ENCODE measurements at places on chromosomes 7 and 10. TPM values are rescaled to one million over a fixed set of nuclear protein-coding genes. Genes with fewer than 3 reads are reported as not detected.

The PRRT4 gene
- 3.3 TPM for total RNA-seq

The ABCA13 gene
- under 0.01 TPM for total RNA-seq

The NKX1-2 gene
- total RNA-seq, result under 0.01 TPM

The SLC29A4 gene
- total RNA-seq, result 14.7 TPM

The IDI2 gene
- total RNA-seq, result not detected

The GPR15LG gene
- total RNA-seq, result not detected

The BEND7 gene
- 9.8 TPM for total RNA-seq

The PDK4 gene
- total RNA-seq, result 2.9 TPM

The ANKMY2 gene
- total RNA-seq, result 96.6 TPM

DNA sequence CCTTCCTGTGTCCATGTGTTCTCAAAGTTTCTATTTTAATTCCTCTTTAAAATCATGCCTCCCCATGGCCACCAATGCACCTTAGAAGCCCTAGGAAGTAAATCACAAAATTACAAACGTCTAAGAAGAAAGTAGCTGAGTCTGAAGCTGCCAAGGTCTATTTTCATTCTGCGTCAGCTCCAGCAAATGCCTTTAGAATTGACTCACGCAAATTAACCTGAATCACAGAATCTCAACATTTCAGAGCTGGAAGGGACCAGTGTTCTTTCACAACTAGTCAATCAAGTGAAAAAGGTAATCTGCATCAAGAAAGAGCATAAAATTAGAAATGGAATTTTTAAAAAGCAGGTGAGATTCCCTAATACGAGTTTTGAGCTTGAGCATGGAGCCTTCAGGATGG is 1017.6 kb downstream of the SORCS3 start:
- no peak for DNase-seq

- DNase-seq, result no peak
These were observed 448.1 kb upstream of the PODXL start for GRCh38 chr7:132004529-132004928.

- no peak for DNase-seq
These were observed 39.7 kb downstream of the DNAJB12 start for GRCh38 chr10:72315054-72315453.

- no peak for DNase-seq
These were observed 341.5 kb upstream of the GALNT17 start for GRCh38 chr7:70790215-70791073.

DNA sequence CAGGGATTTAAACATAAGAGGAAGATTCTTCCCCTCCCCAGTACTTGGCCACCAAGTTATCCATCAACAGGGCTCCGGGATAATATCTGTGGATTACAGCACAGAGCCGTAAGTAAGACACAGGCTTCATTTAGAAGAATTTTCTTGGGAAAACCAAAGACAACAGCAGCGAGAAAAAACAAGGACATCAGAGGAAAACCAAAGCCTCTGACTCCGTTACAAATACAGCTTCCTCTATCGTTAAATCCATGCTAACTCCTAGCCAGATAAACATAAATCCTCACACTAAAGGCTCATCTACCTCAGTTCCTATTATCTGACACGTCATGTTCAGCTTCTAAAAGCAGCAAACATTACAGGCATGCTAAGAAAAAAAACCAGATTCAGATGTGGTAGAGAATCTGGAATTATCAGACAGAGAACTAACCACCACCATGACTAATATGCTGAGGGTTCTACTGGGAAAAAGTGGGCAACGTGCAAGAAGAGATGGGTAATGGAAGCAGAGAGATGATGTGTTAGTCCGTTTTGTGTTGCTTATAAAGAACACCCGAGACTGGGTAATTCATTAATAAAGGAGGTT is 48.4 kb downstream of the BRI3 start:
- no peak for DNase-seq

DNA sequence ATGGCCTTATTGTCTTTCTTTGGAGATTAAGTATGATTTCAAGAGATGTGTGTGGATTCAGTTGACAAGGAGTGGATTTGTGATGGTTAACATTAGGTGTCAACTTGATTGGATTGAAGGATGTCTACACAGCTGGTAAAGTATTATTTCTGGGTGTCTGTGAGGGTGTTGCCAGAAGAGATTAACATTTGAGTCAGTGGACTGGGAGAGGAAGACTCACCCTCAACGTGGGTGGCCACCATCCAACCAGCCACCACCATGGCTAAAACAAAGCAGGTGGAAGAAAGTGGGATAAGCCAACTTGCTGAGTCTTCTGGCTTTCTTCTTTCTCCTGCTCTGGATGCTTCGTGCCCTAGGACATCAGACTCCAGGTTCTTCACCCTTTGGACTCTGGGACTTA is 76.1 kb downstream of the GPR37 start:
- no peak for DNase-seq

DNA sequence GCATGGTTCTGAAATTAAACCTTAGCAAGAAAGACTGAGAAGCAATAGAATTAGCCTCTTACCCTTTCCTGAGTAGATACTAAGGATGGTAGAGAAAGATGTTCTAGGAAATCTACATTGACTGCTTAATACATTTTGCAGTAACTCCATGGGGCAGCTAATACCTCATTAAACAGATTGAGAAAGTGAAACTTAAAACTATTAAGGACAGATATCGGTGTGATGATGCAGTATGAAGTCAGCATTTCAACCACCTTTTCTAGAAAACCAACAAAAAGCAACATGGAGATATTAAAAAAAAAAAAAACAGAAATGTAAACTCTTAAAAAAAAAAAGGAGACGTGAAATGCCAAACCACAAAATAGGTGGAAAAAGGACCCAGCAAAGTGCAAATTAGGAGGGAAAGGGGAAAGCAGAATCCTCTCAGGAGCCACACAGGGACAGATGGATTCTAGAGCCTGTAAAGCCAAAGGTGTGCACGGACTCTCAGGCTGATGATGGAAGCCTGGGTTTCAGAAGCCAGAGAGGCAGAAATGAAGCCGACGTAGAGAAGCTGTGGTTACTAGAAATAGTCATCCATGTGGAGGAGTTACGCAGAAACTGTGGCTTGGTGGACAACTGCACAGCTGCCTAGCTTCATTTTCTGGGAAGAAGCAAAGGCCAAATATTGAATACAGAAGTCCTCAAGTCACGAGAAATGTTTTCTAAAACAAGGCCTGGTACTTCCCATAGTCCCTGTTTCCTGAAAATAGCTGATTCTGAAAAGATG is 38.1 kb upstream of the GPR141 start:
- DNase-seq, result no peak

- DNase-seq, result no peak
These were observed 161.3 kb downstream of the CUX1 start for GRCh38 chr7:101978683-101979082.

DNA sequence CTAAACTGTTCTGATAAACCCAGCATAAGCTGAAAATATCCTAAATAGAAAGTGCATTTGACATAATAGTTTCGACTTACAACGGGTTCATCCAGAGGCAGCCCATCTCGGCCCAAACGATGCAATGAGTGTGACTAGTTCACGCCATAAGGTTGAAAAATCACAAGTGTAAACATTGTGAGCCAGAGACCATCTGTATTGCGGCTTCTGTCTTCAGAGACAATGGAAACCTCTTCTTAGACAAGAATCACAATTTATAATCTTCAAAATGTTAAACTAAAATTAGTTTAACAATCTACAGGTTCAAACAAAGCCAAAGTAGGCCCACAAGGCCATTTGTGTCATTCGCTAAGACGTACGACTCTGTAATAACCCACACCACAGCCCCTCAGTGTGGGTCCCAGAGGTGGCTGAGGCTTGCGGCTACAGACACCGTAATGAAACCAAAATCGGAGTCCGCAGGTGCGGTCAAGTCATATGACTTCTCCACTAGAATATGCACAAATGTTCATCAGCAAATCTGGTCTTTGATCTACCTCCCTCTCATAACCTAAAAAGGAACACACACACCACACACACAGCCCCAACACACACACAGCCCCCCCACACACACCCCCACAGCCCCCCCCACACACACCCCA is 81.8 kb downstream of the DIP2C start:
- no peak for DNase-seq

- no peak for DNase-seq
These were observed 83.1 kb downstream of the GRK5 start for GRCh38 chr10:119290301-119291048.

DNA sequence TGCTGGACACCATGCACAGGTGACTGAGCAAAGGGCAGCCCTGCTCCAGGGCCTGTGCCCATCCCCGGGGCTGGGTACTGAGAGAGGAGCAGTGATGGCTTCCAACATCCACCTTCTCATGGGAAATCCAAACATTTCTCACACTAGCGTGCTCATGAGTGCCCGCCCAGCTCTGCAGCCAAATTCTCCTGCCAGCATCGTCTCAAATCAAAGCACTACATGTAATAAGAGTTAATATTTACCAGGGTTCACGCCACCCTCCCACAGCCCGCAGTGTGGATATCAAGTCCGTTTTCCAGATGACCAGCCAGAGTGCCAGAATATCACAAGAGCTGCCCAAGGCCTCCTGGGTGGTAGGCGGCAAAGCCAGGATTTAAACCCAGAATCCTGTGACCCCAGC is 12.1 kb downstream of the IL15RA start:
- DNase-seq, result no peak

GRCh38 chr10:63698787-63699150 is 177.6 kb downstream of the REEP3 start:
- DNase-seq, result no peak

GRCh38 chr10:76127984-76128589 is 696.7 kb downstream of the LRMDA start:
- no peak for DNase-seq

DNA sequence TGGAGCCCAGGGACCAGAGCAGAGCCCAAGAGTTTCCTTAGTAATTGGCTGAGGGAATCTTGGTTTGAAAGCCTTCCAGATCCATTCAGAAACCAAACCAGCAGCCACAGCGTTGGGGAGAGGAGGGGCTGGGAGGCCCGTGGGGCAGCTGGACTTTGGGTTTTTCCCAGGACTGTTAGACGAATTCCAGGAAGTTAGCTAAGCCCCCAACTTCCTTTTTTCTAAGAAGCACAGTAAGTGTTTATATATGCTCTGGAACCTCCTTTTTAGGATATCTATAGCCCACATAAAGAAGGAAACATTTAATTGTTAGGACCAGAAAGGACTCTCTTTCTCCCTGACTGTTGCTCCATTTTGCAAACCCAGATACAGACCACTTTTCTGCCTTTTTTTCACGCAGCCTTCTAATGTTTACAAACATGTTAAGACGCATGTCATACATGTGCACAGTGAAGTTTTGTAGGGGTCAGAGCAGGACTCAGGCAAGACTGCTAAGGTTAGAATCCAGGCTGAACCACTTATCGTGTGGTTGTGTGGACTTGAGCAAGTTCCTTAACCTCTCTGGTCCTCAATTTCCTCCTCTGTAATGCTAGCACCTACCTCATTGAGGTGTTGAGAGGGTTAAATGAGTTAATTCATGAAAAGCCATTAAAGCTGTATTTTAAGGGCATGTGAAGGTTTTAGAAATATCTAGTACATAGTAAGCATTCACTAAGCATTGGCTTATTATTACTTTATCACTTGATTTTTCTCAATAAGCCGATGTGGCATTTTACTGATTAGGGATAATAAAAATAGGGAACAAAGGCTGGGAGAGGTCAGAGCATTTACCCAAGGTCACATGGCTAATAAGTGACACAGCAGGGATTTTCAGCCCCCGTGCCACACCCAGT is 42.4 kb downstream of the TBATA start:
- peak; percentile 66 for DNase-seq

DNA sequence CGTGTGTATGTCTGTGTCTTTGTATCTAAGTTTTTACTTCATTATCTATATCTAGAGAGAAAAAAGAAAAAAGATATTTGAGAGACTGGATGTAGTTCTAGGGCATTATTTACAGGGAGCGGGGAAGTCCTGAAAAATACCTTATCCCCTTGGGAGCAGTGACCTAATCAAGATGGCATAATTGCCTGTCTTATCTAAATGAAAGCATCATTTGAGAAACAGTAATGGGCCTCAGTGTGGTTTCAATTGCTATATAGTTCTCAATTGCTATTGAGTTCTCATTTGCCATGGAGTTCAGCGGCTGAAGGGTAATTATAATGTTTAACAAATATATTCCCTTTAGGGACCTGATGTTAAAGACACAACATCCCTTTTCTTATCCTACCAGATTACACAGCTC is 216.5 kb downstream of the PLXNA4 start:
- no peak for DNase-seq
